IMR-90 (cell line): ENCODE measurements at places on chromosomes 3 and 15. TPM values are rescaled to one million over a fixed set of nuclear protein-coding genes. Genes with fewer than 3 reads are reported as not detected.

DNA sequence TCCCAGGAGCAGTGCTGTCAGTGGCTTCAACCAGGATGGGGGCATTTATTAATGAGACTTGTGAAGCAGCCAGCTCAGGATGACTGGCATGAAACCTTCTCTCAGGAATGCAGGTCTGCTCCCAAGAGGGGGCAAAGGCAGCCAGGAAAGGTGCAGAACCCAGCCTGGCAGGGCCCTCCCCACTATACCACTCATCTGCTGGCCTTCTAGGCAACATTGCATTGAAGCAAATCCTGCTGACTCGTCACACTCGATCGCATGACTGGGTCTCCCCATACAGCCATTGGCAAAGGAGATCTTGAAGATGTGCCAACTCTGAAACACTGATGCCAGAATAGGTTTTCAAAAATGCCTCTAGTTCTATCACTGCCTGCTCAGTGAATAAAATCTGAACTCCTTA is 65.7 kb upstream of the CMTM7 start:
- no peaks in the 10 kb centered on the region for H3K4me1 ChIP-seq
- peaks cover 3% of the 10 kb centered on the region; the same call in 1 of the 2 replicates for H3K27me3 ChIP-seq
- DNase-seq = no peak
- H3K36me3 ChIP-seq = no peaks in the 10 kb centered on the region
- no peak overlapping the region for H3K4me3 ChIP-seq

GRCh38 chr15:62739507-62739906 is 303.0 kb upstream of the TPM1 start:
- no peak overlapping the region; the same call in 1 of the 2 replicates for H3K27ac ChIP-seq
- H3K27me3 ChIP-seq = no peaks in the 10 kb centered on the region
- no peak overlapping the region for H3K4me3 ChIP-seq

- H3K27me3 ChIP-seq = peaks cover 8% of the 10 kb centered on the region
- H3K36me3 ChIP-seq = no peaks in the 10 kb centered on the region
- 0 out of 2 replicates have a peak, but pooled peaks cover 2% of the 10 kb centered on the region for H3K4me1 ChIP-seq
- H3K27ac ChIP-seq = no peak overlapping the region
- no peak overlapping the region for H3K4me3 ChIP-seq
Observed at GRCh38 chr3:71662056-71662455, 63.1 kb downstream of the EIF4E3 start.

DNA sequence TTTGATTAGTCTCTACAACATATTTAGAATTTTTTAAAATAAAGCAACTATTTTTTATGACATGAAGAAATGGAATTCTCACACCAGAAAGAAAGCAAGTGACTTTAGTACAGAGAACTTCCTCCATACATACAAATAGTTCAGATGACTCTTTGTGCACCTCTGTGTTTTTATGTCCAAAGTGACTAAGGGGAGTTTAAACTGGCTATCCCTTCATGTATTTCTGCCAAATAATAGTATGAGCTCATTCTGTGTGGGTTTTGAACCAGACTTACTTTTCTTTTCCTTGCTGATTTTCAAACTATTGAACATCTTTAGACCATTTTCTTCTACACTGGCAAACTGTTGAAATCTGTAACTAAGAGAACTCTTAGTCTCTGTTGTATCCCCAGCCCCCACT is 196.3 kb downstream of the EPHA3 start:
- DNase-seq = peak; percentile 44
- no peaks in the 10 kb centered on the region for H3K4me1 ChIP-seq
- no peaks in the 10 kb centered on the region for H3K36me3 ChIP-seq
- H3K4me3 ChIP-seq = no peak overlapping the region
- no peak overlapping the region for H3K27ac ChIP-seq

Gene CAND2
- 2.5 and 2.9 TPM in 2 replicates for total RNA-seq

DNA sequence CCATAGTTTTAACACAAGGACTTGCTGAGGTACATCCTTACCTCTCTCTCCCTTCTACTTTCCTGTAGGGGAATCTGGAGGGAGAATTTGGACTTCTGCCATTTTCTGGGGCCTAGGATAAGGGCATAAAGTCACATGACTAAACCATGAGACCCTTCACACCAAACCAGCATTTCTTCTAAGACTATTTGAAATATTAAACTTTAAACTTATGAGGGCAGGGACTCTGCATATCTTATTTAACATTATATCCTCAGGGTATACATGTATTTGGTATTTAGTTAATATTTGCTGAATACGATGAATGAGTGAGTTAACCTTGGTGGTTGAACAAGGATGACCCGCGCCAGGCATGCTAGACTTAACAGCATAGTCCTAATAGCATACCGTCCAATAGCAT is 63.4 kb downstream of the USP13 start:
- no peaks in the 10 kb centered on the region for H3K27me3 ChIP-seq
- H3K36me3 ChIP-seq = 0 out of 2 replicates have a peak, but pooled peaks cover 1% of the 10 kb centered on the region
- peaks cover 20% of the 10 kb centered on the region for H3K4me1 ChIP-seq
- no peak overlapping the region for H3K27ac ChIP-seq
- no peak overlapping the region for H3K4me3 ChIP-seq

GRCh38 chr3:121736112-121736511 is 13.4 kb downstream of the GOLGB1 start:
- H3K4me3 ChIP-seq = no peak overlapping the region
- H3K4me1 ChIP-seq = peaks cover 2% of the 10 kb centered on the region; the same call in 1 of the 2 replicates
- peak; percentile 39 for DNase-seq
